AG04450 (cell line): ENCODE measurements at places on chromosomes 3 and 15.

- no peak for DNase-seq
Observed at GRCh38 chr3:179016979-179017670, 54.5 kb downstream of the ZMAT3 start.

GRCh38 chr3:134651347-134652041, 672 bp upstream of the KY start:
- DNase-seq: no peak

GRCh38 chr3:115418583-115418982, 204.7 kb upstream of the GAP43 start:
- no peak for DNase-seq

DNA sequence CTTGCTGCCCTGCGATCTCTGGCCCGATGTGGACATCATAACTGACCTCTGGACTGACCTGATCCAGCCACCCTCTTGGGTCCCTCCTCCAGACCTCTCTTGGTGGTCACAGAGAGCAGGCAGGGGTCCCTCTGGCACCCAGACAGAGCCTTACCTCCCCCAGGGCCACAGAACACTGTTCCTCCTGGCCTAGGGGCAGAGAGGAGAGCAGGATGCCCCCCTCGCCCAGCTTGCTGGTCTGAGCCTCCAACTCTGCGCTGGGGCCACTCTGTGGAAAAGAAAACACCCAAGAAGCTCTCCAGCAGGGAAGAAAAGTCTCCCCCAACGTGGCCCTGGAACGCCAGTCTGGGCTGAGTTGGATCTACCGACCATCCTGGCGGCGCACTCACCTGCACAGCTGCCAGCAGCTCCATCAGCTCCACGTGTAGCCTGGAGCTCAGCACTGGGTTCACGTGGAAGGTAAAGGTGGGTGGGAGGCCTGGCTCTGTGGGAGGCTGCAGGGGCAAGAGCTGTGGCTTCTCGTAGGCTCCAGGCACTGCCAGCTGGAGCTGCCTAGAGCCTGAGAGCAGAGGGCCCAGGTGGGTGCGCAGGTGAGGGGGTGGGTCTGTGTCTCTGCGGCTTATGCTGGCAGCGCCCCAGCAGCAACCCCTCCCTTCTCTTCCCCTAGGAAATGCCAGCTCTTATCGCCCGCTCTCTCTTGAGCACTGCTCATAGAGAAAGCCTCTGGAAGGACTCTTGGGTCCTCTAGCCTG, 6.0 kb downstream of the PLA2G4F start:
- no peak for DNase-seq

GRCh38 chr3:191330530-191331048, 263 bp upstream of the UTS2B start:
- peak; percentile 61 for DNase-seq

DNA sequence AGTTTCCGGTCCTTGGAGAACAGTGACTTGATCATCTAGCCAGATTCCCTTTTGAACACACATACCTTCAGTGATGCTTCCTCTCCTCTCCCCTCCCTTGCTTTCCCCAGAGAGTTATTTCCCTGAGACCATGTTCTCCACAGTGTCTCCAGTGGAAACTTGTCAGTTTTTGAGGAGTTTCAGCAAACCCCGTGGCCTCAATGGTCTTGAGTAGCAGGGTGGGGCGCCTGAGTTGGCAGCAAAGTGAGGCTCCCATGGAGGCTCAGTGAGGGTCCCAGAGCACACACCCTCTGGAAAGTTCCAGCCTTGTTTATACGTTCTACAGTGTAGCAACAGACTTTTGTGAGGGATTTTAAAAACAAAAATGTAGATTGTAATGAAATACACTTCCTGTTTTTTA, 135.1 kb downstream of the LRRC28 start:
- no peak for DNase-seq

- DNase-seq: no peak
Observed at GRCh38 chr15:73932381-73933191, 6.3 kb downstream of the LOXL1 start.

GRCh38 chr15:52464040-52464439, 64.6 kb downstream of the MYO5A start:
- no peak for DNase-seq

DNA sequence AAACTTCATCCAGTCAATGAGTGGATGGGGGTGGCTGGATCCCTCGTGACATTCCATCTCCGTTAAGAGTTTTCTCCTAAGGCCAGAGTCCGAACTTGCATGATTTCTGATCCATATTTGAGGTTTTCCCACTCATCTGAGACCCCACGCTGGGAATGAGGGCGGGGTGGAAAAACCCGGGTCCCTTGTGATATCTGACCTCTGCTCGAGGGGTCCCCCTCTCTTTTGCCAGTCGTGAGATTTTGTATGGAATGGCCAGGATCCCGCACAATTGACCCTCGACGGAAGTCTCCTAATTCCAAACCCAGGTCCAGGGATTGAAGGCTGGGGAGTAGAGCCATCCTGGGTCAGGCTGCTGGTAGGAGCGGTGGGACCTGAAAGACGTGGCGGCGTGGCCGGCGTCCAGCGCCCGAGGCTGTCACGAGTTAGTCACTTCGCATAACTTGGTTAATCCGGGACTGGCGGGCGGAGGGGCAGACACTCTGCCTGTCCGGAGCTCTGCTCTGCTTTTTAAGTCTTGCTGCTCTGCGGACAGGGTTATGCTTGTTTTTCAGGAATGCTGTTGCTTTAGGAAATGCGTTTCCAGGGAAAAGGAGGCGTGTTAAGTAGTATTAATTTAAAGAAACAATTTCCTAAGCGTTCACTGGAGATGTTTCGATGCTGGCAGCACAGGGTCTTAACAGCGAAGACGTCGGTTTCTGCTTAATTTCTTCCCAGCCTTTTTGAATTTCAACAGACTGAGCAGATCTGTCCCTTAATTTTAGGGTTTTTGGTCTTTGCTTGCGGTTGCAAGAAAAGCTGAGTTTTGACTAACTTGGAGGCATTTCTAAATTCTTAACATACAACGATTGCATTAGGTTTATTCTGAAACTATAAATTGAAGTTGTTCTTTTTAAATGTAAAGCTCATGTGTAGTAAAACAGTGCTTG, 69.7 kb upstream of the LRRFIP2 start:
- no peak for DNase-seq

GRCh38 chr3:197088370-197088769, 58.8 kb upstream of the MELTF start:
- DNase-seq: no peak

GRCh38 chr15:73854265-73854664, 19.1 kb upstream of the TBC1D21 start:
- DNase-seq: no peak

DNA sequence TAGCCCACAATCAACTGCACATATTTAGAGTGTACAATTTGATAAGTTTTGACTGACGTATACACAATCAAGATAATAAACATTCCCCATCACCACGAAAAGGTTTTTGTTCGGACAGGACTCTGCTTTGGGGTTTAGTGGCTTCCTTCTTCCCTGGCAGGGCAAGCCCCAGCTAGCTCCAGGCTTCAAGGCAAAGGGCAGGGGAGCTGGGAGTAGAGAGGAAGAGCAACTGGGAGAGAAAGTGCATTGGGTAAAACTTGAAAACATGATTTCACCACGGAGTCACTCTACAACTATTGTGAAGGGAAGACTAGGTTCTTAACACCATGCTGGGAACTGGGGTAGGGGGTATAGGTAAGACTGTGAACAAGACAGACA, 185.1 kb upstream of the UBE2E1 start:
- DNase-seq: no peak
